ENCODE measurements at places on chromosomes 1 and 21.

- no peak for DNase-seq
Measured at GRCh38 chr1:246828818-246829217, 102.9 kb downstream of the AHCTF1 start.

- no peak for DNase-seq
Measured at GRCh38 chr1:197813741-197814140, 38.5 kb upstream of the DENND1B start.

DNA sequence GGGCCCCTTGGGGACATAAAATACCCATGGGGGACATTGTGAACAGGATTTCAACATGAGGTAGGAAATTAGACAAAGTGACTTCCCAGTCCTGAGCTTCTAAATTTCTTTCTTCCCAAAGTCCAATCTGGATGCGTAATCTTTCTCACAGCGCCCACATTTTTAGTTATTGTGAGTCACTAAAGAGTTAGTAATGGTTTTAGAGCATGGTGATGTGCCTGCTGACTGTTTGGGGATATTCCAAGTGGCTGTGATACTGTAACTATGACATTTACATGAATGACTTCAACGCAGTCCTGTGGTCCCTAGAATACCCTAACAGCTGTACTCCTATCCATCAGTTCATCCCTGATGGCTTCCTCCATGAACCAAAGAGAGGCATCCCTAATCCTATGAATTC lies 224.0 kb upstream of the COA6 start:
- no peak for DNase-seq

GRCh38 chr1:206702260-206702659 lies 17.6 kb downstream of the MAPKAPK2 start:
- DNase-seq: no peak

- DNase-seq: no peak
Measured at GRCh38 chr1:30242168-30242567, 481.2 kb downstream of the MATN1 start.

- DNase-seq: no peak
Measured at GRCh38 chr1:39955547-39956539, 898 bp downstream of the MFSD2A start.

DNA sequence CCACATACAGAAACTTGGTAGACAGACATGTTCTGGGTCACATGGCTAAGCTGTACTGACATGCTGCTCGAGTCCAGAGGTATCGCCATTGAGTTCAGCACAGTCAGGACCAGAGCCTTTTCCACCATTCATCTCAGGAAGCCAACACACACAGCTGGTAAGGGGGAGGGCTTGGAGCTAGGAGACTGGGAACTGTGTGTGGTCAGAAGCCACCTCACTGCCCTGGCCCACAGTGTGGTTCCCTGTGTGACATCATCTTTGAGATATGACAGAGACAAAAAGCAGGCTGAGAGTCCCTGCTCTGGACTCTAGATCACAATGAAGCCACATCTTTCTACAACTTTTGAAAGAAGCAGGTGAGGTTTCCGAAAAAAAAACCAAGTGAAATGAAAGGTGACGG lies 107.2 kb downstream of the SIM2 start:
- no peak for DNase-seq

- DNase-seq: no peak
Measured at GRCh38 chr21:43691086-43691795, 27.7 kb upstream of the PDXK start.

DNA sequence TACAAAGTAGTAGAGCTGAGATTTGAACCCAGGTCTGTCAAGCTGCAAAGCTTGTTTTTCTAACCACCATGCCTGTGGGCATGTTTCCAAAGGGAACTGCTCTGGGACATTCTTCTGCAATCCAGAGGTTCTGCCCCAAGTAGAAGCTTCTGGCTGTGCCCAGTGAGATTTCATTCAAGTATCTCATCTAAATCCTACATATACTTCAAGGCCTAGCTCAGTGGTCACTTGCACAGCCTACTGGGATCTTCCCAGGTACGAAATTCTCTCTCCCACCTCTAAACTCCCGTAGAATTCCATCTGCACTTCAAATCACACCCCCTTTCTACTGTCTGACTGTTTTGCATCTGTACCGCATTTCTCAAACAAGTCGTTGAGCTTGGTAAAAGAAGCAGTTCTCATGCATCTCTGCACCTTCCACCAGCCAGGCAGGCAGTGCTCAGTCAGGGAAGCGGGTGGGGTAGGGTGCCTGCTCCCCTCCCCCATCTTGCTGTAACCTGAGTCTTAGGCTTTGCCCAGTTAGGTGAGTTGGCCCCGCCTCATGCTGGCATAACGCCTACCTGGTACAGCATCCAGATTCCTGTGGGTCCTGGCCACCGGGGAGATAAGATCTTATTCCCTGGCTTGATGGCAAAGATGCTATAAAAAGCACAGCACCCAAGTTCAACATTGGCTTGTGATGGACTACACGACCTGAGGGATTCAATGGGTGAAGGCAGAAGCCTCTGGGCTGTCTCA lies 13.5 kb downstream of the SLC9A1 start:
- no peak for DNase-seq

GRCh38 chr21:42861311-42861847 lies 18.0 kb downstream of the WDR4 start:
- DNase-seq: no peak

GRCh38 chr1:112237983-112238545 lies 157.9 kb upstream of the CTTNBP2NL start:
- no peak for DNase-seq

DNA sequence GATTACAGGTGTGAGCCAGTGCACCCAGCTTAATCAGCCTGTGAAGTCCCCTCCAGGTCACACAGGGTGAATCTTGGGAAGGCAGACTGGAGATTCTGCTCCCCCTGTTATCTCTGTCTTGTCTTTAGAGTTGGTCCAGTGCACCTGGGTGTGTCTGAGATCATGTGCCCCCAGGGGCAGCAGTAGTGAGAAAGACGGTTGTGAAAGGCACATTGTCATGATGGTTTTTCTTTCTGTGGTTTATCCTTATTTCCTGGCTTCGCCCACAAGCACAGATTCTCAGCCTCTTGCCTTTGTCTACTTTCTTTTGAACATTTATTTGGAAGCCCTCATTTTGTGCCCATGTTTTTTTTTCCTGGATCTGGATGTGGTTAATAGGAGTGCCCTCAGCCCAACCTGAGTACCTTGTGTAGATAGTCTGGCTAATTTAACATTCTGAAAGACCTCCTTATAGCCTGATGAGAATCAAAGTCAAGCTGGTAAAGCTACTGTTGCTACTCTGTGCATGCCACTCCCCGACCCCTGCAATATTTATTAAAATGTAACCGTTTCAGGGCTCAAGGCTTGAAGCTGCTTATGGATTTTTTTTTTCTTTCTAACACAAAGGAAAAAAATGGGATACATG lies 23.7 kb downstream of the UCK2 start:
- no peak for DNase-seq

DNA sequence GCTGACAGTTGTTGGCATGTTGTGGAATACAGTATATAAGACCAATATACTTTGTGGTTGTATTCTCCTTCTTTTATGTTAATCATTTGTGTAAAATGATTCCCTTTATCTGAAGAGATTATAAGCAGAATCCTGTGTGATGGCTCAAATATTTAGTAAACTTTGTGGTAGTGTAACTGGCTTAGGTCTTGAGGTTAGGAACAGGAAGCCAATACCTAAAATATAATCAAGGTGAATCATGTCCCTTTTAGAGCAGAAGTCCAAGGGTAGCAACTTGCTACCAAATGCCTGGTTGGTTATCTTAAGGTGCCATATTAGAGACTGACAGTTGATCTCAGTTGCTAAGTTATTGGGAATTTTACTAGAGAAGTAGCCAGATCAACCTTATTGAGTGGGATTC lies 398.5 kb upstream of the ADAMTS5 start:
- no peak for DNase-seq

GRCh38 chr1:160169553-160170399 lies 18.4 kb downstream of the ATP1A4 start:
- peak; percentile 67 for DNase-seq

DNA sequence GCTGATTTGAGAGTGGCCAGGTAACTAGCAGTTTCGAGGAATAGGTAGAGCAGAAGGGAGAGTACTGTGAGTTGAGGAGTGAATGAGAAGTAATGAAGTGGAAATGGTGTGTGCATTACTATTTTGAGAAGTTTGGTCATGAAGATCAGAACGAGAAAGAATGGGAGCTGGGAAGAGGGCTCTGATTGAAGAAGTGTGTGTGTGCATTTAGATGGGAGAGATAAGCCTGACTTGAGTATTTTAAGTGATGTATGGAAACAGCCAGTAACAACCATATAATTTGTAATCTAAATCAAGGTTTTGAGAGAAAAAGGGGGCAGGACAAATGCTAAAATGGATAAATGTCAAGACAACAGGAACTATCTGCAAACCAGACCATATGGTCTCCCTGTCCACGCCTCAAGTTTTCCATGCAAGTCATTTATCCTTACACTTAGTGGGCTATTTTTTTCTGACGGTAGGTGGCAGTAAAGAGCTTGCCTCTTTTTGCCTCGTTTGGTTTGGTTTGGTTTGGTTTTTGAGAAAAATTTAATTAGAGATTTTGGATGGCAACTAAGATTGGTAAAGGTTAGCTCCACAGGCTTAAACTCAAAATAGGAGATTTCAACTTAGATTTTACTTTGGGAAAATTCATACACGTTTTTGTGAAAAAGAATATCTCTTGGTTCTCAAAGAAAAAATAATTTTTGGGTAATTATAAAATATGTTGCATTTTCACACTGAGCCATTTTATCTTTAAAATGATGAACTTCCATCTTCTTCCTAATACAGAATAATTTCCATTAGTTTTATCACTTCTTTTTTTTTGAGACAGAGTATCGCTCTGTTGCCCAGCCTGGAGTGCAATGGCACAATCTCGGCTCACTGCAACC lies 9.5 kb upstream of the B3GALNT2 start:
- DNase-seq: peak; percentile 81

DNA sequence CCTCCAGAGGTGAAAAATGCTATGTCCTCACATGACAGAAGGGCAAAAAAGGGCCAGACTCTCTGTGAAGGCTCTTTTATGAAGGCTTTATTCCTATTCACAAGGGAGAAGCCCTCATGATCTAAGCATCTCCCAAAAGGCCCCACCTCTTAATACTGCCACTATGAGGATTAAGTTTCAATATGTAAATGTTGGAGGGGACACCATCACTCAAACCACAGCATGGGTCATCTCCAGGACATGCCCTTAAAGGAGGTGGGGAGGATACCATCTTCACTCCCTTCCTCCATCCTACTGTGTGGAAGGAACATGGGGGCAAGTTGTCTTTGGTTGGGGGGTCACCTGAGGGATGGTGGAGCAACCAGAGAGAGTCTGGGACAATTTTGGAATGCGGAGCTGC lies 170.1 kb downstream of the TRIM33 start:
- no peak for DNase-seq

DNA sequence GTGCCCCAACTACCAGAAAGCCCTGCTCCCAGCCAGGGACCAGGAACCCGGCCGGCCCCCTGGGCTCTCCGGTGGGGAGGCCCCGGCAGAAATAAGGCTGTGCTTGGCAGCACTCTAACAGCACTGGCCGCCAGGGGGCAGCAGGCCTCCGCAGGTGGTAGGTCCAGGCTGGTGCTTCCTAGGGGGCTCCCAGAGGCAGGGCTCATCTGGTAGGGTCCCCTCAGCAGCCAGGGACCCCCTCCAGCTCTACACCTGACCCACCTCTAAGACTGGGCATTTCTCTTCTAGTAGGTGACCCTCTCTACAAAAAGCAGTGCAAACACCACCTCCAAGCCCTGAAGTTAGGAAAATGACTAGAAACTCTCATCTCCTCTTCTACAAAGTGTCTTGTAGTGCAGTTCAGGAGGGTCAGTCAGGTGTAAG lies 85.6 kb downstream of the STUM start:
- DNase-seq: peak; percentile 70

- DNase-seq: no peak
Measured at GRCh38 chr1:7515175-7515574, 255.9 kb upstream of the VAMP3 start.

Measured in neuronal stem cell (in vitro differentiated cells).